Effector CD4-positive, alpha-beta T cell (primary cell): ENCODE measurements at places on chromosomes 5 and 9.

GRCh38 chr5:106601620-106602019, 1069.1 kb downstream of the EFNA5 start:
- no peak for DNase-seq

GRCh38 chr9:136088939-136089696, 6.0 kb downstream of the NACC2 start:
- no peak for DNase-seq

GRCh38 chr9:76023715-76024195, 133.3 kb downstream of the PCSK5 start:
- peak; percentile 8 for DNase-seq

DNA sequence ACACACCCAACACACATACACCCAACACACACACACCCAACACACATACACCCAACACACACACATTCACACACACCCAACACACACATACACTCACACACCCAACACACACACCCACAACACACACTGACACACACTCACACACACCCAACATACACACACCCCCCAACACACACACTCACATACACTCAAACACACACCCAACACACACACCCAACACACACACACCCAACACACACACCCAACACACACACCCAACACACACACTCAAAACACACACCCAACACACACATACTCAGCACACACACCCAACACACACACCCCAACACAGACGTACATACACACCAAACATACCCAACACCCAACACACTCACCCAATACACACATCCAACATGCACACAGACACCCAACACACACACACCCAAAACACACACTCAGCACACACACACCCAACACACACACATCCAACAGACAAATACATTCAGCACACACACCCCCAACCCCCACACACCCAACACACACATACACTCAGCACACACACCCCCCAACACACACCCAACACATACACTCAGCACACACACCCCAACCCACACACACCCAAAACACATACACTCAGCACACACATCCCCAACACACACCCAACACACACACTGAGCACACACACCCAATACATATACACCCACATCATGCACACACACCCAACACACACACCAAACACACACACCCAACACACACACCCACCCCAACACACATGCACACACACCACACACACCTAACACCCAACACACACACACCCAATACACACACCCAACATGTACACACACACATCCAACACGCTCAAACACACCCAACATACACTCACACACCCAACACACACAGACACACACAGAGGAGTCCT, 479.5 kb upstream of the DAP start:
- DNase-seq: no peak

DNA sequence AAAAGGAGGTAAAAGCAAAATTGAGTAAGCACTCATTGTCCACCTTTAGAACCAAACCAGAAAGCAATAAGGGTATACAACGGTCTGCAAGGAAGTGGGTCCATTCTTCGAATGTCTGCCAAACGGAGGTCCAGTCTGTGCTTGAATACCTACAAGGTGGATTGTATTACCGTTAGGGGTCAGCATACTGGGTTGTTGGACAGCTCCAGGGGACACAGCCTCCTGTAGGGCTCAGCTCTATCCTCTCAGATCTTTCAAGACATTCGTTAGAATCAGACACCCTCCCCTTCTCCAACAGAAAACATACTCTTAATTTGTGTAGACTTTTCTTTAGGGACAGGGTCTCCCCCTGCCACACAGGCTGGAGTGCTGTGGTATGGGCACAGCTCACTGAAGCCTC, 5.5 kb downstream of the ASTN2 start:
- no peak for DNase-seq

- no peak for DNase-seq
Observed at GRCh38 chr5:129906177-129906887, 2.1 kb downstream of the CHSY3 start.

- no peak for DNase-seq
Observed at GRCh38 chr5:171899792-171900191, 106.6 kb downstream of the FBXW11 start.

DNA sequence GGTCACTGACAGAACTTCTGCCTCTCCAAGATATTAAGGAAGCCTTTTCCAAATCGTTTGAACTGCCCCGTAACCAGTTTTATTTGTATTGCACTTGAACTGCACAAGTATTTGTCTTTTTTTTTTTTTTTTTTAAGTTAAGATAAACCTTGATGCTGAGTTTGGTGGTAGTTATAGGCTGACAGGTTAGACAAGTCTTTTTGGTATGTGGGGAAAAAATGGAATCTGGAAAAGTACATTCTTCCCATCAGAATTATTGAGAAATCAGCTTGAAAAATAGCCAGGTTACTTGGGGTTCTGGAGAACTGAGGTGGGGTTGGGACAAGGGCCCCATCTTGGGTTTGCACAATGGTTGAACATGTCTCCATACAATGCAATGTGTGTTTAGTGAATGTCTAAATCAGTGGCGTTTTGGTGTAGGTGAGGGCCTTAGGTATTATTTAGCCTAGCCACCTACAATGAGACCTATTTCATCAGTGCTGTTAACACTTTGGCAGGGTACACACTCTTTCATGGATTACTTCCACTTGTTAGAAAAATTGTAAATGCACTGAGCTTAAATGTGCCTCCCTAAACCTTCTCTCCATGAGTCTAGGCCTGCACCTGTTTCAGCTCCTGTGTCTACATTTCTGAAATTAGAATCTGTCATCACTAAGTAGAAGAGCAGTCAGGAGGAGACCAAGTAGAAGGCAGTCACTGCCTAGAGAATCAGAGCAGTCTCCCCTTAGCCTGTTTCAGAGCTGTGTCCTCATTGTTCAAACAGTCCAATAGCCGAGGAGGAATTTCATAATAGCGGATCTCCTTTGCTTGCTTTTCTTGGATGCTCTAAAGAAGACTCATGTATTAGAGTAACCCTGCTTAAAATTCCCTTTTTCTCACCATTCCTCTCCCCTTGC, 140.0 kb upstream of the HMHB1 start:
- no peak for DNase-seq

- DNase-seq: peak; percentile 9
Observed at GRCh38 chr9:132114102-132114707, 34.5 kb upstream of the MED27 start.

DNA sequence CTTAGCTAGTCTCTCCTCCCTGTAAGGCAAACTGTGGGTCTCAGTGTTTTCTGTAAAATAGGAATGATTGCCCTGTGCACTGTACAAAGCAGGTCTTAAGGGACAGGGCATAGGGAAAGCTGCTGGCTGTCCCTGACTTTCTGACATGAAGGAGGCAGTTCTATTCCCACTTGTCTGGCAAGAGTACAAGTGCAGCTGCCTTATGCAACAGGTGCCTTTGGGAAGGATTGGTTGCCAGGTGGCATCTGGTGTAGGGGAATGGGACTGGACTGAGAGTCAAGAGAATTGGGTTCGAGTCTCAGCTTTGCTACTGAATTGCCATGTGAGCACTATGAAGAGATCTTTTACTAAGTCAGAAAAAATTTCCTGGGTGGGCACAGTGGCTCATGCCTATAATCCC, 10.0 kb downstream of the BSPRY start:
- no peak for DNase-seq

GRCh38 chr5:178899289-178899688, 3.6 kb downstream of the ZFP2 start:
- DNase-seq: no peak

GRCh38 chr9:29208670-29209069, 1635.4 kb upstream of the C9orf72 start:
- no peak for DNase-seq

GRCh38 chr5:173352366-173353349, 24.4 kb upstream of the STC2 start:
- DNase-seq: no peak

DNA sequence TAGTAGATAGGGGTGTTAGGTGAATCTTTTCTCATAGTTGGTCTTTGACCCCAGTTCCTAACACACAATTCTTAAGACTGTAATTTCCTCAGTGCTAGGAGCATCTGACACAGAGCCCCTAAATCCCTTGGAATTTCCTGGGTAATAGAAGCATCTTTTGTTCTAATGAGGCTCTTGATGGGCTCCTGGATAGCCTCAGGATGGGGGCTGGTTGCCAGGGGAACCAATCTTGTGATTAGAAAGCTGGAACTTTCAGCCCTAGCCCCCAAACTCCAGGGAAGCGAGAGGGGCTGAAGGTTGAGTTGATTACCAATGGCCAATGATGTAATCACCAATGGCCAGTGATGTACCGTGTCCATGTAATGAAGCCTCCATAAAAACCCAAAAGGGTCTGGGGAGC, 44.5 kb downstream of the CCDC125 start:
- no peak for DNase-seq

DNA sequence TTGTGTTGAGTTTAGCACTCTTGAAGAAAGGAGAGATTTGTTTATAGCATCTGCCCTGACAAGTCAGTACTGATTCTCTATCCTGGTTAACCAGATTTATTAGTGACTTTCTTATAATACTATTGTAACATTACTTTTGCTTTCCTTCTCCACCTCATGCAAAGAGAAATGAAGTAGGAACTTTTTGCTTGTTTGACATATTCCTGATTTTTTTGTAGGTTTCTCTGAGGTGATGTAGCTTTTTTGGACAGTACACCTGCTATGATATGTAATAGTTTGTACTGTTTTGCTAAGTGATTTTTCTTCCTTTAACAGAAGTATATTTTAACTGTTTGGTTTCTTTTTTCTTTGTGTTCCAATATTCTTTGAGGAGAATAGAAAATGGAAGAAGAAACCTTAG, 117.7 kb downstream of the ZCCHC7 start:
- no peak for DNase-seq

DNA sequence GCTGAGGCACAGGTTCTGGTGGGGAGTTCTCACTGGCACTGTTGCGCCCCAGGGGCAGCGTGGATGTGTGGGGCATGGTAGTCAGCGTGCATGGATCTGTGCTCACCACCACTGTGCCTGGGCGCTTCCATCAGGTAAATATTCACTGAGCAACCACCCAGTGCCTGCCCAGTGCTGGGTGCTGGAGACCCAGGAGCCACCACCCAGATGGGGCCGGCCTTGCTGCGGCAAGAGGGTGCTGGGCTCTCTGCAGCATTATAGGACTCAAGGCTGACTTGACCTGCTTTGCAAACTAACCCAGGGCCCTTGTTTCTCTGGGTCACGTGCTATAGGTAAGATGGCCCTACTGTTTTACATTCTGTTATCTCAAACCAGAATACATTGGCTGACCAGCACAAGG, 60.5 kb downstream of the DAP start:
- no peak for DNase-seq

GRCh38 chr5:32991421-32991815, 280.3 kb downstream of the NPR3 start:
- no peak for DNase-seq

DNA sequence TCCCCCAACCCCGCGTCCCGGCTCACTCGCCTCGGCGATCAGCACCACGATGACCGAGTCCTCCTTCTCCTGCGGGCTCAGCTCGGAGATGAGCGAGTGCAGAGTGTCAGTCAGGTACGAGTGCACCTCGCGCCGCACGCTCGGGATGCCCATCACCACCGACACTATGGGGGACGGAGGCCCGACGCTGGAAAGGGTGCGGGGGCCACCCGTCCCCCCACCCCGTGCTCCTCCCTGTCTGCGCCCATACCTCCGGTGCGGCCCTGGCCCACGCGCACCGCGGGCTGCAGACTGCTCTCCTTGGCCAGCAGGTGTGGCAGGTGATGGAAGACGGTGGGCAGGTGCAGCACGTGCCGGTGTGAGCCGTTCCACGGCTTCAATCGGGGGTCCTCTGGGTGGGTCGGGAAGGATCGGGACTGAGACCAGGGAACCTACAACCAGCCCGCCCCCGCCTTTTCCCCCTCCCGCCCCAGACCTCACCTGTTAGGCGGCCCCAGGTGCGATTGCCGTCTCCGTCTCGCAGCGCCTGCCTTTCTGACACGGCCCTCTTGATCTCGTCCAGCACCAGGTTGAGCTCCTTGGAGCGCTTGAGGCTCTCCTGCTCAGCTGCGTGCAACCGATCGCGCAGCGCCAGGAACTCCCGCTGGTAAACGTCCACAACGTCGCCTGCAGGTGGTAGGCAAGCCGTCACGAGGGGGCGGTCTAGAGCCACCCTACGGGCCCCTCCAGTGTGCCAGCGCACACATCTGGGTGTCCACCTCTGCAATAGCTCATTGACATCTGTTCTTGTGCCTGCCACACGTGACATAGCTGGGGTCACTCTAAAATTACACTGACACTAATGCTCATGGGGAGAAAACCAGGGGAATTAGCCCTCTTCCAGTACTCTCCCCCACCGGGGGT, 5.1 kb downstream of the MGAT4B start:
- peak; percentile 79 for DNase-seq

DNA sequence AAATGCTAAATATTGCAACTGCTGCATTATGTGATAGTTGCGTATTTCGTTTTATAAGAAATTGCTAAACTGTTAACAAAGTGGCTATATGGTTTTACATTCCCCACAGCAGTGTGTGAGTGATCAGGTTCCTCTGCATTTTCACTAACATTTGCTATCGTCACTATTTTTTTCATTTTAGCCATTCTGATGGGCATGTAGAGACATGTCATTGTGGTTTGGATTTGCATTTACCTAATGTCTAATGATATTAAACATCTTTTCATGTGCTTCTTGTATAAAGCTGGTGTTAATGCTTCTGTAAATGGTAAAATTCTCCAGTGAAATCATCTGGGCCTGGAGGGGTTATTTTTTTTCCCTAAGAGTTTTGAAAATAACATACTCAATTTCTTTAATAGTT, 61.6 kb downstream of the ERCC6L2 start:
- DNase-seq: no peak

DNA sequence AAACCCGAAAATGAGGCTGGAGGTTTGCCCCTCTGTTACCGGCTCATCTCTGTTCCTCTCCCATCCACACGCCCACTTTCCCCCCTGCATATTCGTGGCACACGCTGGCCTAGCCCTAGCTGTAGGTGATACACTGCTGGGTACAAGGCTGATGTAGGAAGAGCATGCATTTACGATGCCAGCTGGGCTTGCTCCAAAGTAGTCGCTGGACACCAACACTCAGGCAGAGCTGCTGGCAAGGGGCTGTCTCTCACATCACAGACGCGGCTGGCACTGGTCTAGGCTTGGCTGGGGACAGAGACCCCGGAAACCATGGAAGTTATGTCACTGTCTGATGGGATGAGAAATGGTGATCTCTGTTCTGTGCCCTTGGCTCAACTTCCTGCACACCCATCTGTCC, 9.8 kb upstream of the PHYKPL start:
- DNase-seq: no peak

DNA sequence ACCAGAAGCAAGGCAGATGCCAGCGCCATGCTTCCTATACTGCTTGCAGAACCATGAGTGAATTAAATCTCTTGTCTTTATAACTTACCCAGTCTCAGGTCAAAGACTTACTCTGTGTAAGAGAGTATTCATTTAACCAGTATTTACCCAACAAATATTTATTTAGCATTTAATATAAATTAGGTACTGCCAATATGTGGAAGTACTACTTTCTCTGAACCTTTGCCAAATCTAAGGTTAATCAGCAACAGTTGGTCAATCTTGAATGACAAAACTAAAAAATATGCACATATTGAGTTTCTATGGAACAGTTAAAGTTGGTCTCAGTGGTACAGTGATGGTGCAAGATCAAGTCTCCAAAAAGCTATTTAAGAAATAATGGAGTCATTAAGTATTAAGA, 155.9 kb upstream of the CCNG1 start:
- no peak for DNase-seq
